Thoracic aorta (tissue), 2 donors: ENCODE measurements at places on chromosomes 2 and 18. TPM values are rescaled to one million over a fixed set of nuclear protein-coding genes. Genes with fewer than 3 reads are reported as not detected.

- no peak for DNase-seq
- H3K36me3 ChIP-seq, result no peaks in the 10 kb centered on the region
- H3K4me1 ChIP-seq, result peaks cover under 1% of the 10 kb centered on the region
- no peaks in the 10 kb centered on the region for H3K27me3 ChIP-seq
These were observed 17.0 kb downstream of the RRM2 start for GRCh38 chr2:10139536-10139935.

Gene GPBAR1
- 4.2 TPM for total RNA-seq

GRCh38 chr2:84137034-84137433, 322.0 kb downstream of the SUCLG1 start:
- no peak for DNase-seq
- H3K27me3 ChIP-seq, result no peaks in the 10 kb centered on the region
- no peaks in the 10 kb centered on the region for H3K4me1 ChIP-seq
- no peak overlapping the region for H3K4me3 ChIP-seq
- H3K36me3 ChIP-seq, result no peaks in the 10 kb centered on the region

- H3K27ac ChIP-seq, result no peak overlapping the region
- H3K4me1 ChIP-seq, result no peaks in the 10 kb centered on the region
- no peak overlapping the region for H3K4me3 ChIP-seq
- H3K27me3 ChIP-seq, result no peaks in the 10 kb centered on the region
- H3K36me3 ChIP-seq, result no peaks in the 10 kb centered on the region
These were observed 22.1 kb upstream of the TCF7L1 start for GRCh38 chr2:85110991-85111560.

Gene PPP1CB
- total RNA-seq, result 326 TPM

Gene SKA1
- total RNA-seq, result not detected

Gene IL36A
- not detected for total RNA-seq

DNA sequence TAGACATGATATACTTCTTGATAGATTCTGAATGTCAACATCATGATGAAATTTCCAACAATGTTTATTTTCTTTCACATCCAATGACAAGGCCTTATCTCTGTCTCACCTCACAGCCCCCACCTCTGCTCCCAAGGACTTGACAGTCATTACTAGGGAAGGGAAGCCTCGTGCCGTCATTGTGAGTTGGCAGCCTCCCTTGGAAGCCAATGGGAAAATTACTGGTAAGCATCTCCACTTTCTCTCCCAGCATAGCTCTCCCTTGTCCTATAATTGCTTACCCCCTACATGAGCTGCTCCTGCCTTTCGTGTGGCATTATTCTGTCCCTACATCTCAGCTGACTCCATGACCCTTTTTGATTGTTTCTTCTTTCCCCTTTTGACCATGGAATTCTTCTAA, 821.8 kb downstream of the MBD2 start:
- no peaks in the 10 kb centered on the region for H3K4me1 ChIP-seq
- H3K27me3 ChIP-seq, result no peaks in the 10 kb centered on the region
- no peak overlapping the region for H3K27ac ChIP-seq
- H3K4me3 ChIP-seq, result no peak overlapping the region
- no peaks in the 10 kb centered on the region for H3K36me3 ChIP-seq
- DNase-seq, result no peak

DNA sequence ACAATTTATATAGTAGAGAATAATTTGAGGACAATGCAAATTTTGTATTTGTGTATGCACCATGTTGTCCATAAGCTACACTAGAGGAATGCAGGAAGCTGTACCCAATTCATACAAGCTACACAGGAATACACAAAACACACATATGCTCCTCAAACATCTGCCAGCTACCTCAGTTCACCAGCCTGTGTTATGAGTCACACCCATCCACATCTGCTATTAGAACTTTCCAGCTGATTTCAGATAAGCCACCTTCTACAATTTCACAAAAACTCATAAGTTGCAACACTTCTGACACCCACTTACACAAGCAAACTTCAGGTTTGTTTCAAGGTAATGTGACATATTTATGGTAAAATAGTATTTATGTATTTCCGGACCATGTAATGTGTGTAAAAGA, 438.9 kb downstream of the SATB2 start:
- H3K4me1 ChIP-seq, result no peaks in the 10 kb centered on the region
- H3K36me3 ChIP-seq, result no peaks in the 10 kb centered on the region
- no peak for DNase-seq
- H3K27me3 ChIP-seq, result no peaks in the 10 kb centered on the region
- H3K4me3 ChIP-seq, result no peak overlapping the region

GRCh38 chr2:21294446-21294845, 170.7 kb downstream of the TDRD15 start:
- H3K4me1 ChIP-seq, result peaks cover 23% of the 10 kb centered on the region
- DNase-seq, result no peak
- no peaks in the 10 kb centered on the region for H3K36me3 ChIP-seq
- no peak overlapping the region for H3K4me3 ChIP-seq
- H3K27ac ChIP-seq, result no peak overlapping the region
- no peaks in the 10 kb centered on the region for H3K27me3 ChIP-seq

DNA sequence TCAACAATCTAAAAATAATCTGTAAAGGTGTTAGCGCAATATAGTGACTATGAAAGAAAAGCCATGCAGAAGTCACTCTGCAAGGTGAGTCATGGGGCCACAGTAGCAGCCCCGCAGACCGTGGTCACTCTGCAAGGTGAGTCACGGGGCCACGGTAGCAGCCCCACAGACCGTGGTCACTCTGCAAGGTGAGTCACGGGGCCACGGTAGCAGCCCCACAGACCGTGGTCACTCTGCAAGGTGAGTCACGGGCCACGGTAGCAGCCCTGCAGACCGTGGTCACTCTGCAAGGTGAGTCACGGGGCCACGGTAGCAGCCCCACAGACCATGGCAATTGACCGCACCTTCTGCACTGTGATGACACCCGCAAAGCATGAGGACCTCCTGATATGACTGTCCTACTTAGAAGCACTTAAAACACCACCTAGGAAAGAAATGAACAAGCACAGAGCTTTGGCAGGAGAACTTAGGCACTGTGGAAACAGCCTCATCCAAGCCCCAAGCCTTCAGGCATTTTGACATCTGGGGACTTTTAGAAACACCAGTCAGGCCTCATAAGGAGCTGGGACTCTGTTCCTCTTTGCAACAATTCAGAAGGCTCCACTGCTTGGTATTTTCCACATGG, 70.1 kb downstream of the LDLRAD4 start:
- no peaks in the 10 kb centered on the region for H3K4me1 ChIP-seq
- no peak for DNase-seq
- H3K27ac ChIP-seq, result no peak overlapping the region
- no peak overlapping the region for H3K4me3 ChIP-seq

Gene ASXL3
- 7.3 TPM for total RNA-seq

- H3K4me3 ChIP-seq, result no peak overlapping the region
- H3K27ac ChIP-seq, result no peak overlapping the region
- peaks cover 11% of the 10 kb centered on the region for H3K4me1 ChIP-seq
- no peak for DNase-seq
- no peaks in the 10 kb centered on the region for H3K36me3 ChIP-seq
- H3K27me3 ChIP-seq, result no peaks in the 10 kb centered on the region
These were observed 248.9 kb downstream of the ANAPC1 start for GRCh38 chr2:111634995-111635538.

GRCh38 chr2:152942940-152943440, 224.6 kb downstream of the ARL6IP6 start:
- no peak for DNase-seq
- no peaks in the 10 kb centered on the region for H3K4me1 ChIP-seq
- no peaks in the 10 kb centered on the region for H3K27me3 ChIP-seq
- no peak overlapping the region for H3K4me3 ChIP-seq
- H3K36me3 ChIP-seq, result no peaks in the 10 kb centered on the region

Gene LRRTM4
- not detected for total RNA-seq

GRCh38 chr2:39608686-39609441, 56.9 kb upstream of the TMEM178A start:
- H3K4me3 ChIP-seq, result peak overlapping the region; percentile 44
- H3K4me1 ChIP-seq, result peaks cover 26% of the 10 kb centered on the region
- H3K36me3 ChIP-seq, result no peaks in the 10 kb centered on the region
- no peak overlapping the region for H3K27ac ChIP-seq

Gene TIMM21
- total RNA-seq, result 34.5 TPM

DNA sequence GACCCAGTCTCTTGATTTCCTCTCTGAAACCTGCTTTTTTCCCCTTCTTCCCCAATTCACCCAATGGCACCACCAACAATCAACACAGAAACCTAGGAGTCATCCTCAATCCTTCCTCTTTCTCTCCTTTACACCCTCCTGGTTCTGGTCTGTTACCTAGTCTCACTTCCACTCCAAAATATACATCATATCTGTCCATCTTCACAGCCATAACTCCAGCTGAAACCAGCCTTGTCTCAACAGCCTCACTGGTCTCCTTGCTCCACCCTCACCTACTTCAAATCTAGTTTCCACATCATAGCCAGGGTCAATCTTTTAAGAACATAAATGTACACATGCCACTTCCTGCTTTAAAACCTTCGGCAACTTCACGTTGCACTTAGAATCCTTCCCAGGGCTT, 11.8 kb upstream of the TWSG1 start:
- no peaks in the 10 kb centered on the region for H3K4me1 ChIP-seq
- no peaks in the 10 kb centered on the region for H3K36me3 ChIP-seq
- no peak for DNase-seq
- no peak overlapping the region for H3K27ac ChIP-seq

Gene ARHGEF33
- 0.35 TPM for total RNA-seq

Gene ALLC
- total RNA-seq, result not detected

GRCh38 chr18:75110846-75111415, 98.0 kb downstream of the PTGR3 start:
- no peaks in the 10 kb centered on the region for H3K4me1 ChIP-seq
- no peak overlapping the region for H3K27ac ChIP-seq
- no peak for DNase-seq
- no peak overlapping the region for H3K4me3 ChIP-seq
- no peaks in the 10 kb centered on the region for H3K27me3 ChIP-seq

GRCh38 chr2:96546321-96546720, 9.8 kb downstream of the ARID5A start:
- peak overlapping the region; percentile 45 for H3K27ac ChIP-seq
- H3K36me3 ChIP-seq, result peaks cover 50% of the 10 kb centered on the region
- no peak overlapping the region for H3K4me3 ChIP-seq
- no peaks in the 10 kb centered on the region for H3K27me3 ChIP-seq

- DNase-seq, result no peak
- no peak overlapping the region for H3K4me3 ChIP-seq
- no peaks in the 10 kb centered on the region for H3K36me3 ChIP-seq
- peaks cover 10% of the 10 kb centered on the region for H3K4me1 ChIP-seq
These were observed 116.3 kb upstream of the SMAD7 start for GRCh38 chr18:49067071-49067470.

Gene HOXD3
- 3.9 TPM for total RNA-seq

- no peak overlapping the region for H3K4me3 ChIP-seq
- H3K27me3 ChIP-seq, result no peaks in the 10 kb centered on the region
- no peak for DNase-seq
- no peak overlapping the region for H3K27ac ChIP-seq
- H3K4me1 ChIP-seq, result peaks cover 7% of the 10 kb centered on the region
- H3K36me3 ChIP-seq, result no peaks in the 10 kb centered on the region
These were observed 212.8 kb downstream of the BCL2 start for GRCh38 chr18:63106727-63107126.

DNA sequence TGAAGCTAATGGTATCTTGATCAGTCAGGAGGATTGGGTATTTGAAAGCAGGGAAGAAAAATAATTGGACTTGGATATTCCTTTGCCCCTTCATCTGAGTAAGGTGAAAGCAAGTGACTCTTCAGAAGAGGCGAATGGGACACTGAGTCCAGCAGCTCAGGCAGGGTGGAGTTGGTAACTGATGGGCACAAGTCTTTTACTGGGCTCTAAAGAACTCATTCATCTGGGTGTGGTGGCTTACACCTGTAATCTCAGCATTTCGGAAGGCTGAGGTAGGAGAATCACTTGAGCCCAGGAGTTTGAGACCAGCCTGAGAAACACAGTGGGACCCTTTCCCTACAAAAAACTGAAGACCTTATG, 11.2 kb downstream of the CFLAR start:
- H3K27ac ChIP-seq, result peak overlapping the region; percentile 83
- no peak for DNase-seq
- H3K36me3 ChIP-seq, result no peaks in the 10 kb centered on the region
- H3K27me3 ChIP-seq, result no peaks in the 10 kb centered on the region
- H3K4me1 ChIP-seq, result peaks cover 93% of the 10 kb centered on the region

Gene SERPINB4
- total RNA-seq, result not detected

Gene LANCL1
- total RNA-seq, result 23.4 TPM

Gene HTR2B
- 2.8 TPM for total RNA-seq

Gene ASTL
- not detected for total RNA-seq

GRCh38 chr2:65071499-65072180, 15.4 kb downstream of the CEP68 start:
- H3K4me3 ChIP-seq, result no peak overlapping the region
- no peaks in the 10 kb centered on the region for H3K27me3 ChIP-seq
- no peak for DNase-seq
- peaks cover 50% of the 10 kb centered on the region for H3K4me1 ChIP-seq

Gene CAPN14
- 0.14 TPM for total RNA-seq

- H3K4me3 ChIP-seq, result no peak overlapping the region
- no peak overlapping the region for H3K27ac ChIP-seq
- no peak for DNase-seq
- H3K27me3 ChIP-seq, result no peaks in the 10 kb centered on the region
These were observed 87.0 kb downstream of the MTX2 start for GRCh38 chr2:176356251-176356650.

DNA sequence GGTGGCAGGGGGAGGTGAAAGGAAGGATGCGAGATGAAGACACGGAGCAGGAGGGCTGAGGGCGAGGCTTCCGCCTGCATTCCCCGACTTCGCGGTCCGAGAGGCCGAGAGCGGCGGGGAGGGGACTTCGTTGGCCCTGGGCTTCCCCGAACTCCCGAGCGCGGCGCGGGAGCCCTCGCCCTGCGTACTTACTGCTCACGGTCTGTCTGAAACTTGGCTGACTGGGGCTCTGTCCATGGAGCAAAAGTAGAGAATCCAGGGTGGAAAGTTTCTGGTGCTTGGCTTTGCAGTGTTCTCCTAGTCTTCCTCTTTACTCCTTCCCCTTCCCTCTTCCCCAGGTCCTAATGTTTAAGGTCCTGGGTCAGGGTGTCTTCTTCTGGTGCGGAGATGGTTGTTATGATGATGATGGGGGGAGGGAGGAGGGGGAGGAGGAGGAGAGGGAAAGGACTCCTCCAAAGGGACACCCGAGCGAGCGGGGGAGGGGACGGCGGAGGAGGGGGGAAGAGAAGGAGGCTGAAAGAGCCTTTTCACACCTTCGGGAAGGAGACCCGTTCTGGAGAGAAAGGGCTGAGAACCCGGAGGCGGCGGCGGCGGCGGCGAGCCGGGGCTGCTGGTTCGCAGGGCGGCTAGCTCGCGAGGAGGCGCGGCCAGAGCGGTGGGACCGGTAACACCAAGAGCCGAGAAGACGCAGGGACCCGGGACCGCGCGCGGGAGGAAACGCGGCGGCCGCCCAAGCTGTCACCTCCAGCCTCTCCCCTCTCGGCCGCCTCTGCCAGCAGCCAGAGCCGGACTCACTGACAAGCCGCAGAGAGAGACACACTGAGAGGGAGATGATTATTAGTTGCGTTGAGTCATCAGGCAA, at the start of gene SATB2:
Gene SATB2, minus strand, starts transcription at position 793 of the 862 bp plus-strand sequence. CDS start 1,902 bp downstream, outside the sequence.
- peak within 1 kb of the TSS; percentile 77 for H3K27ac ChIP-seq
- H3K4me1 ChIP-seq, result peaks cover 38% of the 10 kb centered on the region
- no peaks in the 10 kb centered on the region for H3K36me3 ChIP-seq
- H3K27me3 ChIP-seq, result peaks cover 26% of the 10 kb centered on the region
- H3K4me3 ChIP-seq, result peak within 1 kb of the TSS; percentile 85
